Keratinocyte (primary cell): ENCODE measurements at places on chromosomes 11 and 22. TPM values are rescaled to one million over a fixed set of nuclear protein-coding genes. Genes with fewer than 3 reads are reported as not detected.

OR52I1 gene
- not detected in 3 replicates for polyA plus RNA-seq

CARD18 gene
- 2.5 to 11.5 TPM (median 10.4 TPM) in 3 replicates for polyA plus RNA-seq

KIRREL3 gene
- polyA plus RNA-seq = 0.03 to 0.04 TPM in 2 of 3 replicates, not detected in the other

MS4A15 gene
- polyA plus RNA-seq = 0.03 TPM in 1 of 3 replicates, not detected in the others

C22orf42 gene
- polyA plus RNA-seq = not detected in 3 replicates
